CD4-positive, alpha-beta T cell treated with Interleukin-2 at 100 ng/mL for 4 hours (primary cell): ENCODE measurements at places on chromosomes 16 and 17.

DNA sequence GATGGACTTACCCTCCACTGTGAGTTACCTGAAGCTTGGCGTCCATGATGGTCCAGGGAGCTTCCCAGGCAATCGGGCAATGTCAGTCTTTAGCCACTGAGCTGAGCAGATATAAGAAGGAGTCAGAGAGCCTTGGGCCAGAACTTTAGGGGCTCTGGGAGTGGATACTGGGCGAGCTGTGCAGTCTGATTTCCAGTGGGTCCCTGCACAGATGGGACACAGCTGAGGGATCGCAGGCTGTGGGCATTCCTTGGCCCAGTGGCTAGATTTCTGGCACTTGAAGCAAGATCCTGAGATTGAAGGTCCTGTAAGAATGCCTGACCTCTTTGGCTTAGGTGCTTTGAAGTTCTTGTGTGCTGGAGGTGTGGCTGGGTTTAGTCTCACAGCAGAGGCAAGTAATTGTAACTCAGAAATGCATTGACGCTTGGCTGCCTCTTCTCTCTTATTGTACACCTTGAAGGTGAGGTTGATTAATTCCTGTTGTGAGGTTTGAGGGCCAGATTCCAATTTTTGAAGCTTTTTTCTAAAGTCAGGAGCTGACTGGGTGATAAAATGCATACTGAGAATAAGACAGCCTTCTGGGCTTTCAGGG is 2283.8 kb downstream of the TP53TG3F start:
- DNase-seq = no peak

GRCh38 chr17:35083071-35083470 is 19.6 kb upstream of the RFFL start:
- no peak for DNase-seq

DNA sequence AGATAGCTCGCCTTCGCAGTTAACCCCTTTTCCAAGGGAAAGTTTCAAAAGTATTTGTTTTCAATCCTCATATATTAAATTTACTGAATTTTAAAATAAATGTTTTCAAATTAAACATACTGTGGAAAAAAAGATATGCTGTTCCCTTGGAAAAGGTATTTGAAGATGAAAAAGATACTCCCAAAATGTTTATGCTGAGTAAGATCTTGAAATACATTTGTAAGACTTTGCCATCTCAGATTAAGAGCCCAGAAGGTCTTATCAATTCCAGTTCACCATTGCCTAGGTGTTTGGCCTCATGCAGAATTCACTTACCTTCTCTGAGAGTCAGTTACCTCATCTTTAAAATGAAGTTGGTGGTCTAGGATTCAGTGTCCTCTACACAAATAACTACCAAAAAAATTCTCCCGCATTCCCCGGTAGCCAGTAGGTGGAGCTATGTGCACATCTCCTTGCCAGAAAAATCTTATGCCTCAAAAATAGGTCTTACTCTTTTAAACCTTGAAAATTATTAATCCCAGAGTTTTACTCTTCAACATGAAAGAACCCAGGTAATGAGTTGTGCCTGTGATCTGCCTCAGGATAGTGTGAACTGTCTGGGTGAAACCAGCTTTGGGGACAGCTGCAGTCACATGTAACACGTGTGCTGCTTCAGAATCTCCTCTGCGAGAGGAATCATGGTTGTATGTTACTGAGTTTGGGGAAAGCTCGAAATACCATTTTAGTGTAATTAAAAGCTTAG is 178.3 kb downstream of the MRTFB start:
- DNase-seq = peak; percentile 56

DNA sequence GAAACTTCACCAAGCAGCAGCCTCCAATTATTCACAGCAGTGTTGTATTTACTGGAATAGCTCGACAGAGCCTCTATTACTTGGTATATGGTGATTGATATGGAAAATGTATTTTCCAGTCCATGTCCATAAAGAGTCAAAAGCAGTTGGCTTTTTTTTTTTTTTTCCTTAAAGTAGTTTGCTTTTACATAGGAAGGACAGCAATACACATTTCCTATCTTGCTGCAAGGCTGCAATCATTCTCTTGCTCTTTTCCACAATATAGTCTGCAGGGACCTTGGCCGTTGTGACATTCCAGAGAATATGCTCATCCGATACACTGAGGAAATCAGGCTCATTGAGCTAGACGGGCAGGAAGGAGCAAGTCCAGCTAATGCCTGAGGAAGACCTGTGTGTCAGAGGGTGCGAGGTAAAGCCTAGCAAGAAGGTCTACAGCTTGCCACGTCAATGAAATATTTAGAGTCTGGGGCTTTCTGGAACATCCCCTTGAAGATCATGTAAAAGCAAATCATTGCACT is 131.1 kb downstream of the ENGASE start:
- no peak for DNase-seq

GRCh38 chr16:86088287-86088686 is 189.3 kb downstream of the IRF8 start:
- no peak for DNase-seq

DNA sequence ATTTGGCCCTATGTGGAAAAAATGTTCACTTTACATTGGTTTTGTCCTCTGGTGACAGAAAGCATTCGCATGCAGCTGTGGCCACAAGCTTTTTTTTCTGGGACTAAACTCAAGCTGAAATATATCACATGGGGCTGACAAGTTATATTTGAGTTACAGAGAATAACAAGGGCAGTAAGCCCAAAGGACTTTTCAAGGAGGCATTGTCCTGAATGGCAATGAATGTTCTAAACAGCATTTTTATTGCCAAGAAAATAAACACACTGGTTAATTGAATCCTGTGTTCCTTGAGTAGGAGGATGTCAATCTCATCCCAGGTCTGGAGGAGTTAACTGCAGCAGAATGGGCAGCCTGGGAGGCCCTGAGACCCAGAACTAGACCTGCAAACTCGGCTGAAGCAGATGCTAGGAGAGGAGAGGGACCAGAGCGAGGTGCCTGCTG is 114.5 kb downstream of the COPRS start:
- no peak for DNase-seq
